Breast epithelium (tissue), 4 donors: ENCODE measurements at places on chromosomes 3 and 15. TPM values are rescaled to one million over a fixed set of nuclear protein-coding genes. Genes with fewer than 3 reads are reported as not detected.

- no peak for DNase-seq
Observed at GRCh38 chr3:187107989-187108388, 31.3 kb downstream of the RPL39L start.

PAK6 gene
- 0.80 TPM for total RNA-seq

TLR9 gene
- total RNA-seq, result not detected

MEIS2 gene
- total RNA-seq, result 18.2 TPM

CPN2 gene
- total RNA-seq, result not detected

TMIE gene
- not detected for total RNA-seq

- no peak for DNase-seq
Observed at GRCh38 chr15:51621155-51621765, 1.3 kb downstream of the DMXL2 start.

- DNase-seq, result no peak
Observed at GRCh38 chr15:47331829-47332393, 385.4 kb upstream of the SEMA6D start.

GRCh38 chr3:144773350-144773749 is 801.7 kb downstream of the DIPK2A start:
- DNase-seq, result no peak

- no peak for DNase-seq
Observed at GRCh38 chr3:171704814-171705213, 105.5 kb downstream of the PLD1 start.

ACKR2 gene
- total RNA-seq, result 6.9 TPM

DNA sequence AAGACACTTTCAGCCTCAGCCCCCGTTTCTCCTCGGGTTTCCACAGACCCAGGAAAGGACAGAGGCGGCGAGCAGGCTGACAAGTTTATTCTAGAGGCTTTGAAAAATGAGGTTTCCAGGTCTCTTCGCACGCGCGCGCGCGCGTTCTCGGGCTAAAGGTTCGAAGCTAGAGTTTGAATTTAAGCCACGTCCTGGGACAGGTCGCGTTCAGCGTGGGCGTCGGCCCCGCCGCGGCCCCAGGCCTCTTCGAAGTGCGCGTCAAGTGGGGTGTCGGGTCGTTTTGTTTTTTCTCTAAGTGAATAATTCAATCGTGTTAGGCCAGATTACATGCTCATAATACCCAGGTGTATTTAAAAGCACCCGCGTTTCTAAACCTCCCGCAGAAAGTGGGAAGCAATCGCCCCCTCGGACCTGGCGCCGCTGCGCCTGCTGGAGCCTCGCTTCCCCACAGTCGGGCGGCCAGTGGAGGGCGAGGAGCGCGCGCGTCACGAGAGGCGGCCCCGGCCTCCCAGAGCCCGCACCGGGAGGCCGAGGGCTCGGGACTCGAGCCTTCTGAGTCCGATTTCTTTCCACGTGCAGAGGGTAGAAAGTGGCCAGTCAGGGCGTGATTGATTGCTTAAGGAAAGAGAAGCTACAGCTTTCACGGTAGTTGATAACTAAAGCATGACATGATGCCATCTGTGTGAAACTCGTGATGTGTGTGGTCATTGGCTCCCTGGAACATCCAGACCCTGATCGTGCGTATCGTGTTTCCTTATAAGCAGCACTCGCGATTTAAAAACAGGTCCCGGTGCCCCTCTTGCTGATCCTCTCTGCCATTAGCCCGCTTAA is 15.8 kb upstream of the SOX2 start:
- DNase-seq, result no peak

DNA sequence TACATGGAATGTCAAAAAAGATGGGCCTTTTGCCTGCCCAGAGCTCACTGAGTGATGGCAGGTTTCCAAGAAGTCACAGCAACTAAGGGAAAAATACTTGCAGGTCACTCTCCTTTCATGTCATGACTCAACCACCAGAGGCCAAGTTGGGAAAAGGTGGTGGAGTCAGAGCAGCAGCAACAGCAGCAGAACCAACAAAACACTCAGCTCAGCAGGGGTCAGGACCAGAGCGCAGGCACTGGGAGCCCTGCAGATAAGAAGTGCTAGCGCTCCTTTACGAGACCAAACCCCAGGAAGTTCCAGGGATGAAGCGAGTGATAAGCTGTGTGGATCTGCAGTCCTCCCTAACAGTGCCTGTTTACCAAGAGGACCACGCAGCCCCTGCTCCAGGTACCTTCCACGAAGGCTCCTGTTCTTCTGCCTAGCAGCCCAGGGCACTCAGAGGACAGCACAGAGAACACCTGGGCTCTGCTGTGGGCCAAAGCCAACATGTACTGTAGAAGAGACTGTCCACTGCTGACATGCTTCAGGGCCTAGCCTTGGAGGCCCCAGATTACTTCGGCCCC is 26.0 kb downstream of the POC1A start:
- no peak for DNase-seq

DNA sequence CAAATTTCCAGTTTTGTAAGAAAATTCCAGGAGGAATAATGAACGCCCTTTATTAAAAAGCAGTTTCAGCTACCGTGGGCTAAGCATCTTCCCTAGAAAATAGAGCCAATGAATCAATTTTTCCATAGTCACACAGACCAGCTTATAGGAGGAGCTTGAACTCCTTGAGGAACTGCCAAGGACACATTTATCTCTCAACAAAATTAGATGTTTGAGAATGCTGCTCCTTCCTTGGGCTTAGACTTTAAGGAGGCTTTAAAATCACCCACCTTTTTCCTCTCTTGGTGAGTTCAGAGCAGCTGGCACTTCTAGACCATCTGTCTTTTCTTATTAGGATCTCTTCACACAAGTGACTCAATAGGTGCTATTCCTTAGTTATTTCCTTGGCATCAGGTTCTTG is 588.0 kb downstream of the SQOR start:
- DNase-seq, result no peak

CCDC54 gene
- not detected for total RNA-seq

DNA sequence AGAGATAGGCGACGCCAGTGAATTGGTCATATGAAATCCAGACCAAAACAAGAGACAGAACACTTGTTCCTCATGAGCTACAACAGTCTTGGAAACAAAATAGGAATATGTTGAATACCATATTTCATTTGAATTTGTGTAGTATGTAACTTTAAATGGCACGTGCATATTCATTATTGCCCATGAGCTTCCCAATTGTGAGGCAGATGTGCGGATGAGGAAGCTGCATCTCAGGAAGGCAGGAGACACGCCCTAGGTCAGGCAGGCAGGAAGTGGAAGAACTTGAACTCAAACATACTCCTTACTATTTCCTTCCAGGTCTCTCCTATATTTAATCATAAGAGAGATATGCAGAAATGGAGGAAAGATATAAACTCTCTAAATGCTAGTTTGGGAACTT is 106.8 kb upstream of the SLC2A2 start:
- DNase-seq, result no peak

DNAH12 gene
- 0.33 TPM for total RNA-seq

- DNase-seq, result no peak
Observed at GRCh38 chr3:9108876-9109567, 140.4 kb downstream of the SRGAP3 start.

GRCh38 chr3:50264964-50265485 is 3.9 kb upstream of the SEMA3B start:
- DNase-seq, result no peak

GRCh38 chr15:67108122-67108961 is 42.9 kb downstream of the SMAD3 start:
- no peak for DNase-seq

DNA sequence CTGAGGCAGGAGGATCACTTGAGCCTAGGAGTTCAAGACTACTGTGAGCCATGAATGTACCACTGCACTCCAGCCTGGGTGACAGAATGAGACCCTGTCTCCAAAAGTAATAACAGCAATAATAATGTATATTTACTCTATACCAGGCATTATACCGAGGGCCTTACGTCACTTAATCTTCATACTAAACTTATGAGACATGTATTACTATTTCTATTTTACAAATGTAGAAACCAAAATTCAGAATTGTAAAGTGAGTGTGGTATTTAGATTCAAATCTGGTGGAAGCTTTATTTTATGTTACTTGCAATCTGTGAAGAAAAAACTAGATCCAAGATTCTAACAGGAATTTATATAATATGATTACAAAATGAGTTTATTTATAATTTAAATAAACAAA is 9.7 kb upstream of the BLM start:
- DNase-seq, result no peak

GRCh38 chr15:49023354-49023753 is 22.9 kb downstream of the SECISBP2L start:
- no peak for DNase-seq

GRCh38 chr15:27271258-27271657 is 300.3 kb downstream of the GABRG3 start:
- DNase-seq, result no peak

DUOX2 gene
- 0.16 TPM for total RNA-seq

ALDH1A3 gene
- 44.9 TPM for total RNA-seq

DNA sequence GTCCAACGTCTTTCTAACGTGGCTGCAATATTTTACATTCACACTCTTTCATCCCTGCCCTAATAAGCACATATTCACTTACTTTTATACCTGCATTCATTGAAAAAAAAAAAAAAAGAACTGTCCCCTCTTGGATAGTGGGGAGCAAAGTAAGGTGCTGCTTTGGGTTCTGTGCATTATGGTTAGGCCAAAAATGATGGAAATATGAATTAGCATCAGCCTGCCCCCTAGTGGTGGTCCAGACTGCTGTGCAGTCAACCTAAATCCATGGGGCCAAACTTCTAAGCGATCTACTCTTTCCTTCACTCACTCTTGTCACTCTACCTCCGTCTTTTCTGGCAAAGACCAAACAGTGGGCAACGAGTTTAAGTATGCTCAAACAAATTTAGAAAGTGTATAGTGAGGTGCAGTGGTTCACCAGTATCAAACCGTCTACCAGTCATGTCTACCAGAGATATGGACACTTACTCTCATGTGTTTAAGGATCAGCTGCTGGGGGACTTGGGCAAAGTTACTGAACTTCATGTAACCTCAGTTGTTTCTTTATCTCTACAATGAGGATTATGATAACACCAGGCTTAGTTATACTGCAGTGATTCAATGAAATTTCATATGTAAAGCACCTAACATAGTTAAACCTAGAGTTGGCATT is 61.5 kb upstream of the GRM7 start:
- DNase-seq, result no peak

- no peak for DNase-seq
Observed at GRCh38 chr3:117141812-117142211, 432.2 kb downstream of the TUSC7 start.

DNA sequence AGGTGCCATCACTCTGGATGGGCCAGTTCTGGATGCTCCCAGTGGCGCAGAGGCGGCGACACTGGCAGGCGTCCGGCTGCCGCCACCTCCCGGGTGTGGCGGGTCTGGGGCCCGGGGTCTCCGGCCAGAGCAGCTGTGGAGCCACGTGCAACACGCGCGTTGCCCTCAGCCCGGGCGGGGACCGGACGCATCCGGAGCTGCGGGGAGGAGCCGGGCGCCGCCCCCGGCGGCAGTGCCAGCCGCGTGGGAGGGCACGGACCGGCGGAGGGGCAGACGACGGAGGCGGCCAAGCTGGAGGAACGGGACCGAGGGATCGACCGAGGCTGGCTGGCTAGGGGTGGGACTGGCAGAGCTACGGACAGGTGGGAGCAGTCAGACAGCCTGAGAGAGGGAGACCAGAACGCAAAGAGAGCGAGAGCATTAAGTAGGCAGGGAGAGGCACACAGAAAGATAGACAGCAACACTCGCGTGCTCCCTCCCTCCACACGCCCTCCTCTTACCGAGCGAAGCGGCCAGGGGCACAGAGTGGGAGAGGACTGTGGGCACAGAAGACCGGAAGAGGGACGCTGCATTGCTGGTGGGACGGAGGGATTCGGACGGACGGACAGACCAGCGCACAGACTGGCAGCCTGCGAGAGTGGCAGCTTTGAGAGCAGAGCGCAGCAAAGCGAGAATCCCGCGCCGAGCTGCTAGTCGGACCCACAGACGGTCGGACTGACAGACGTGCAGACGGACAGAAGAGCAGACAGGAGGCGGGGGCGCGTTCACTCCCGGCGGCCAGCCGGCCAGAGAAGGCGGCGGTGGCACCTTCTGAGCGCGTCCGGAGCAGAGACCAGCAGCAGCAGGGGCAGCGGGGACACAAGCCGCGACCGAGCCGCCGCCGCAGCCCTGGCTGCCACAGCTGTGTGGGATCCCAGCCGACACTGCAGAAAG is at the start of gene ARPP21:
Gene ARPP21, plus strand, starts transcription at position 272 of the 933 bp plus-strand sequence. CDS start 42,227 bp downstream, outside the sequence.
- DNase-seq, result no peak

DNA sequence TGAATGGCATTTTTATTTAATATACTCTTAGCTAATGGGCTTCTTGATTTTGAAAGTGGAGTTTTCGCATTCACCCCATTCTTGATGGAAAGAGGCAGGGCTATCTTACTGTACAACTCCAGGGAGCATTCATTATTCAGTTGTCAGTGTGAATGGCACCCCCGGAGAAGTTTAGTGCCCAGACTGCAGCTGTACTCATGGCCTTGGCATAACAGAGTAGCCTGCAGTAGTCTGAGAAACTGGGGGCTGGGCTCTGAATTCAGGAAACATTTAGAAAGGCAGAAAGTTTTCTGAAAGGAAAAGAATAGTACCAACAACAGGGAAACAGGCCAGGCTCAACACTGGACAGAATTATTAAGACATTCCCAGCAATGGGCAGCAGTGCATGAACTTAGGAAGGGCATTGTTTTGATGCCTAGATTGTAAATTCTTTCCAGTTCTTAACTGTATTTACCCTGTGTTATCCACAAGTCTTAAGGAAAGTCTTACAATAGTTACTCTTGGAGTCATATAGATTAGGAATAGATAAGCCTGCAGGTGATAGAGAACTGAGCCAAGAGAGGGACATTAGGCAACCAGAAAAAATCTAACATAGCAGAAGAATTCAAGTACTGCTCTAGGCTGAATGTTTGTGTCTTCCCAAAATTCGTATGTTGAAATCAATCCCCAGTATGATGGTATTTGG is 44.4 kb downstream of the TIPARP start:
- DNase-seq, result no peak

- DNase-seq, result no peak
Observed at GRCh38 chr3:158709666-158710083, 22.6 kb downstream of the RARRES1 start.

GRCh38 chr3:138817695-138818094 is 17.0 kb downstream of the PIK3CB start:
- DNase-seq, result no peak

SLC9A9 gene
- 17.3 TPM for total RNA-seq

CLDN1 gene
- total RNA-seq, result 0.80 TPM

DNA sequence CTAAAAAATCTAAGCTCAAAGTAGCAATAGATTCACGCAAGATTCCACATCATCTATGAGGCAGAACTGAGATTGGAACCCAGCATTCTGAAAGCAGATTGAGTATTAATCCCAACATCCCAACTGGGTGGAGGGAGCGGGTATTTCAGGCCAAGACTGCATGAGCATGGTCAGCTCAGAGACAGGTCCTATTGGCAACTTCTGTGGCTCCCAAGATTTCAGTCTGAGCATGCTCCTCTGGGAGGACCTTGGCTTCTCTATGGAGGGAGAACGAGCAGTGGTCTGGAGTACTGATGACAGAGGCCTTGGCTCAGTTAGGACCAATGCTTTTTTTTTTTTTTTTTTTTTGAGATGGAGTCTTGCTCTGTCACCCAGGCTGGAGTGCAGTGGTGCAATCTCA is 4.0 kb upstream of the ITGA11 start:
- no peak for DNase-seq

AADACL2 gene
- not detected for total RNA-seq

GRCh38 chr3:62366126-62366484 is 7.2 kb downstream of the FEZF2 start:
- DNase-seq, result no peak
